HuH-7 (cell line): ENCODE measurements at places on chromosomes 16 and 17.

DNA sequence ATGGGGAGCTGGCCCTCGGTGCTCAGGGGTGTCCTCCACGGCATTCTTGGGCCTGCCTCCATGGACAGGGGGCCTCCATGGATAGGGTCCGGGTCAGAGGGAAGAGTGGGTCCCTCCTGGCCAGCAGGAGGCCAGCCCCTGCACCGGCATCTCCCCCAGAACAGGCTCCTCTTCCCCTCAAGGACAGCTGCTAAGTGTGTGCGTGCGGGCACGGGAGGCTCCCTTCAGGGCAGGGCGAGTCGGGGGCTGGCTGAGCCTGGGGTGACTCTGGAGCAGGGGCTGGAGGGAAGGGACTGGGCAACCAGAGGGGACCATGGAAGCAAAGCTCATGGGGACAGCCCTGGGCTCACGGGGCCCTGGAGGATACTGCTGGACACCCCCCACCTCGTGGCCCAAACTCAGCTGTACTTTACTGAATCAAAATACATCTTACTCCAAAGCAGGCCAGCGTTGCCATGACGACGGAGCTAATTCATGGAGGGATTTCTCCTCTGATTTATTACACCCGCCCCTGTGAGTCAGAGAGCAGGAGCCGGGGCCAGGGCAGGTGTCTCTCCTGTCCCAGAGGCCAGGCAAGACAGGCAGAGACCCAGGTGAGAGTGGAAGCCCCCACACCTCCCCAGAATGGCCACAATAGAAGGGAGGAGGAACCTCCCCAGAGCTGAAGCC, 2.1 kb downstream of the CASKIN1 start:
- no peak for DNase-seq

GRCh38 chr16:58292886-58293285, 1.9 kb downstream of the PRSS54 start:
- no peak for DNase-seq

- no peak for DNase-seq
These were observed 38.3 kb downstream of the TBX4 start for GRCh38 chr17:61490540-61490975.

GRCh38 chr17:5921512-5922282, 148.5 kb upstream of the WSCD1 start:
- no peak for DNase-seq

DNA sequence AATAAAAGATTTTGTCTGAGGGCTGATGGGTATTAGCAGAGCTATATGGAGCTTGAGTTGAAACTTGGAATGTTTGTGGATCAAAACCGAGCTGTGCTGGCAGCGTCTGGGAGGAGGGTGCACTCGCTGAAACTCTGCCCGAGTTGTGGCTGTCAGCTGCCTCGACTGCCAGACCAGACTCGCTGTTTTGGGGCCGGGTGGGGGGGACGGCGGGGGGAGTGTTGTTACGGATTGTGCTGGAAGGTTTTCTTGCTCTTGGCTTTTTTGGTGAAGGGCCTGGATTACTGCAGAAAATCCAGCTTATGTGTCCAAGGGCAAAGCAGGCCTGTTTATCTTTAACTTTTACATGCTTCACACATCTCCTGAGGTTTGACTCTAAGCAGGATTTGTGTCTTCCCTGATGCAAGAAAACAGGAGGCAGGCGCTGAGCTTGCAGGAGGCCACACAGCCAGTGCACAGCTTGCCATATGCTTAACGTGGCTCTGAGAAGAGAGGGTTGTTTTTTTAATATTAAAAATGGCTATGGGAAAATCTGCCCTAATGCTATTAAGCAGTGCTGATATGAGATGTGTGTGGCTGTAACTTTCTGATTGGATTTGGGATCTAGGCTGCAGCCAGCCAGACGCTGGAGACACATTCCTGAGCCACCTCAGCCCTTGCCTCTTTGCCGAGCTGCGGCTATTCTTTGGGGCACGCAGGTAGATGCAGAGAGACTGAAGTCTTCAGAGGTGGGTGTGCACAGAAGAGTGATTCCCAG, 20.5 kb upstream of the RPTOR start:
- DNase-seq = no peak

DNA sequence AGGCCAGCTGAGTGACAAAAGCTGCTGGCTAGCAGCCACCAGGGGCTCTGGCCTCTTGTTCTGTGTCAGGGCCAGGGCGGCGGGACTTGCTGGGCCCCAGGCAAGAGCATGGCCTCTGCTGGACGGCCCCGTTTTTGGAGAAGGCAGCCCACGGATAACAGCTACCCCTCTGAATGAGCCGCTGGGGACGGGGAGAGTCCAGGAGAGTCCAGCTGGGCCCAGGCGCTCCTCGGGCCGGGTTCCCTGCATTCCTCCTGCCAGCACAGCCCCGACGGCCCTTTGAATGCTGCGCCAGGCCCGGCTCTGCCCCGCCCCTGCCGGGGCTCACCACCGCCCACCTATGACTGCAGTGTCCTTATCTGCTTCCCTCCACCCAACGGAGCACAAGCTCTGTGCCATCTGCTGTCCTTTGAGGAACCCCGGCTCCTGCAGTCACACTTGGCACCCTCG, 33.4 kb downstream of the SLC7A5 start:
- no peak for DNase-seq

DNA sequence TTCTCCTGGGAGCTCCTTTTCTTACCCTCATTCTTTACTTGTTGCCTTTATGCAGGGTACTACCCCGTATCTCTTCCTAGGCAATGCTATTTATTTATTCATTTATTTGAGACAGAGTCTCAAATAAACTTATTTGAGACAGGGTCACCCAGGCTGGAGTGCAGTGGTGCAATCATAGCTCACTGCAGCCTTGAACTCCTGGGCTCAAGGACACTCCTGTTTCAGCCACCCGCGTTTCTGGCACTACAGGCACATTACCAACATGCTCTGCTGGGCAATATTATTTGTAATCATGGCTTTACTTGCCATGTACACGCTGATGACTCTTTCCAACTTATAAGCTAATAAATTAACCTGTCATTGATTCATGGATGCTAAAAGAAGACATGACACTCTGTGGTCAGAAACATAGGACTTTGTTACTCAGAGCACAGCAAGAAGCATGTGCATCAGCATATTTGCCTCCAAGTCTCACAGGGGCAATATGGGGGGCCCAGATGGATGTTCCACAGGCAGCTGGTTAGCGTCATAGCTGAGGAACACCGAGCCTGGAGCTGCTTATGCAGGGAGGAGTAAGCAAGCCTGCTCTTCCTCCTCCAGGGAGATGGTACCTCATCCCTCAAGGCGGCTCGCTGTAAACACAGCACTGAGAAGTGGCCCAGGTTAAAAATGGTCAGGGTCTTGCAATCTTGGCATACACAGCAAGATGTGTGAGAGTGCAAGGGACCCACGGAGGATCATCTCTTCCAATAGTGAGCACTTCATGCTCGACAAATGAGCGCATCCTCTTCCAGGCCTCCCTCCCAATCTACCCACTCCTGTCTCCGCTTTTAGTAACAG, 4.2 kb upstream of the LRRC75A start:
- no peak for DNase-seq

GRCh38 chr17:70344386-70345060, 175.2 kb downstream of the KCNJ2 start:
- DNase-seq = no peak

GRCh38 chr16:278863-279366, 1.5 kb upstream of the ARHGDIG start:
- DNase-seq = peak; percentile 49

GRCh38 chr16:1351215-1351581, 480 bp downstream of the TSR3 start:
- no peak for DNase-seq

GRCh38 chr17:82242698-82242976, 13.8 kb downstream of the SLC16A3 start:
- no peak for DNase-seq

- no peak for DNase-seq
These were observed 20.0 kb downstream of the HS3ST3B1 start for GRCh38 chr17:14320734-14321475.

GRCh38 chr16:17106243-17106791, 364.4 kb downstream of the XYLT1 start:
- no peak for DNase-seq

- DNase-seq = no peak
These were observed 134.1 kb downstream of the KATNIP start for GRCh38 chr16:27684047-27684446.

DNA sequence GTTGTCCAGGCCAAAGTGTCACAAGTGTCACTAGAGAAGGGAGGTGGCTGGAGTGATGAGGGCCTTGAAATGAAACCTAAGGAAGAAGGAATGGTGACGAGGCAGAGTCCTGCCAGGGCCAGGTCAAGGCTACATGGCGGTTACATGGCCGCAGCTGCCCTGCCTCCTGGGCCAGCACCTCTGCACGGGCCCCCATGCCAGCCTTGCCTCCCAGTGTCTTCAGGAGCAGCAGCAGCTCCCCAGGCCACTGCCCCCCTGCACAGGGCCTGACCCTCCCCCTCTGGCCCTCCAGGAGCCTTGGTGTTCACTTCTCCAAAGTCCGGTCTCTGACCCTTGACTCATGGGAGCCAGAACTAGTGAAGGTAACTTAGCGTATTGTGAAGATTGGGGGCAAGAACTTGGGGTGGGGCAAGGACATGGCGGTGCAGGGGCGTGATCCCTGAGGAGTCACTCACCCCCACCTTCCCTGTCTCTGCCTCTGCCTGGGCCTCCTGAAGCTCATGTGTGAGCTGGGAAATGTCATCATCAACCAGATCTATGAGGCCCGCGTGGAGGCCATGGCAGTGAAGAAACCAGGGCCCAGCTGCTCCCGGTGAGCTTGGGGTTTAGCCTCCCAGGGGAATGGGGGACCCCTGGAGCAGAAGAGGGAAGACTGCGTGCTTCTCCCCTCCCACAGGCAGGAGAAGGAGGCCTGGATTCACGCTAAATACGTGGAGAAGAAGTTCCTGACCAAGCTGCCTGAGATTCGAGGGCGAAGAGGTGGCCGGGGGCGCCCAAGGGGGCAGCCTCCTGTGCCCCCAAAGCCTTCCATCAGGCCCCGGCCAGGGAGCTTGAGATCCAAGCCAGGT, 4.1 kb upstream of the KCTD11 start:
- no peak for DNase-seq

DNA sequence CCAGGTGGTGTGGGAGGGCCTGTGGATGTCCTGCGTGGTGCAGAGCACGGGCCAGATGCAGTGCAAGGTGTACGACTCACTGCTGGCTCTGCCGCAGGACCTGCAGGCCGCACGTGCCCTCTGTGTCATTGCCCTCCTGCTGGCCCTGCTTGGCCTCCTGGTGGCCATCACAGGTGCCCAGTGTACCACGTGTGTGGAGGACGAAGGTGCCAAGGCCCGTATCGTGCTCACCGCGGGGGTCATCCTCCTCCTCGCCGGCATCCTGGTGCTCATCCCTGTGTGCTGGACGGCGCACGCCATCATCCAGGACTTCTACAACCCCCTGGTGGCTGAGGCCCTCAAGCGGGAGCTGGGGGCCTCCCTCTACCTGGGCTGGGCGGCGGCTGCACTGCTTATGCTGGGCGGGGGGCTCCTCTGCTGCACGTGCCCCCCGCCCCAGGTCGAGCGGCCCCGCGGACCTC, 798 bp downstream of the CLDN9 start:
- DNase-seq = no peak

GRCh38 chr16:88384222-88385111, 1.7 kb downstream of the ZNF469 start:
- no peak for DNase-seq

- DNase-seq = no peak
These were observed 1.1 kb downstream of the MLST8 start for GRCh38 chr16:2206420-2206779.

GRCh38 chr16:3756113-3756512, 38.8 kb upstream of the TRAP1 start:
- DNase-seq = no peak

GRCh38 chr17:34172390-34172918, 82.6 kb upstream of the CCL2 start:
- DNase-seq = no peak

DNA sequence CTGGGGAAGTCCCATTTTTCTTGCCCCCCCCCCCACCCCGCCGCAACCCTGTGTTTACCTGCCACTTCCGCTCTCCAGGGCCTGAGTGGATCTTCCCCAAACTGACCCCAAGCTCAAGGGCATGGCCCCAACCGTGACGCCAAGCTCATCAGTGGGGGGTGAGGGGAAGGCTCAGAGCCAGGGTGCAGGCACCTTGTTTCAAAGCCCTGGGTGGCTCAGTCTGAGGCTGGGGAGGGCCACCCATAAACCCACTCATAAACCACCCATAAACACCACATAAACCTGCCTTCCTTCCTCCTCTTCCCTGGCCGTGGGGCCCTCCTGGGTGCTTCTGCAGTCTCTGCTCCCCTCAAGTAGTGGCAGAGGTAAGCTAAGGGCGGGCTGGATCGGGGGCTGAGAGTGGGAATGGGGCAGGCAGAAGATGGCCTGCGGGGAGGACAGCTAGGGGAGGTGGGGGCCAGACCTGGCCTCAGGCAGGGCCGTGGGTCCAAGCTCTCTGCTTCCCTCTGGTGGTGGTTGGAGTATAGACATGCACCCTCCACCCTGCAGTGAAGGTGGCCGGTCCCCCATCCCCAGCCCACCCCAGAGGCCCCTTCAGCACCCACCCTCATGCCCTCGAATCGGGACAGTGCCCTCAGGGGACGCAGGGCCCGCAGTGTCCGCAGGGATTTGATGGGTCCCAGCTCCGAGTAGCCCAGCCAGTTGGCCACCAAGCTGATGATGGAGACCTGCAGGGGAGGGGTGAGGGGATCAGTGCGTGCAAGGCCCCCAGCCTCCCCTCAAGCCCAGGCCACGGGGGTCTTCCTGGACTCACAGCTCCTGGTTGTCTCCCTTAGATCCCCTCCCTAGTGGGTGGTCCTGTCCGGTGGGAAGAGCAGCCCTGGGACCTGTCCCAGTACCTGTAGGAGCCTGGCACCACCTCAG, 14.6 kb upstream of the CD79B start:
- DNase-seq = peak; percentile 95

DNA sequence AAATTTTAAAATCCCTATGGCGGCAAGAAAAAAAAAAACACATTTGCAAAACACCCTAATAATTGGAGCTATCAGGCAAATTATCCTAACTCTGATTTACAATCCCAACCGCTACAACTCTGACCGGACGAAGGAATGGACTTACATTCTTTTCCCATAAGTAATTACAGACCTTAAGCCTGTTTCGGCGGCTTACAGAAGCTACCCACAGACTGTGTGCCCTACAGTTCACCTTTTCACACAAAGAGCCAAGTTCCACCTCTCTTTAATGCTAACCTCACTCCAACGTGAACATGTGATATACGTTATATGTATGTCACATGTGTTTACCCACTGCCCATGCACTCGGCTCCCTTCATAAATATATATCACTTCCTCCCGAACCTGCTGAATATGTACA, 8.7 kb upstream of the MEAK7 start:
- DNase-seq = no peak
